ENCODE measurements at places on chromosomes 11 and 22. TPM values are rescaled to one million over a fixed set of nuclear protein-coding genes. Genes with fewer than 3 reads are reported as not detected.

NOL12 gene
- total RNA-seq = 26.3 TPM

UPK3A gene
- total RNA-seq = not detected

GGTLC2 gene
- total RNA-seq = not detected

OR51I1 gene
- not detected for total RNA-seq

RIMBP3B gene
- 0.26 TPM for total RNA-seq

RAG2 gene
- not detected for total RNA-seq

KDM4E gene
- not detected for total RNA-seq

RNF215 gene
- total RNA-seq = 16.0 TPM

CSF2RB gene
- 0.90 TPM for total RNA-seq

ANGPTL5 gene
- not detected for total RNA-seq

CHEK1 gene
- 41.9 TPM for total RNA-seq

TEAD1 gene
- total RNA-seq = 211 TPM

P4HA3 gene
- total RNA-seq = 1.0 TPM

MED17 gene
- total RNA-seq = 25.0 TPM

EMID1 gene
- total RNA-seq = not detected

All from HFFc6 (cell line).